Cardiac fibroblast (primary cell): ENCODE measurements at places on chromosomes 13 and 19.

DNA sequence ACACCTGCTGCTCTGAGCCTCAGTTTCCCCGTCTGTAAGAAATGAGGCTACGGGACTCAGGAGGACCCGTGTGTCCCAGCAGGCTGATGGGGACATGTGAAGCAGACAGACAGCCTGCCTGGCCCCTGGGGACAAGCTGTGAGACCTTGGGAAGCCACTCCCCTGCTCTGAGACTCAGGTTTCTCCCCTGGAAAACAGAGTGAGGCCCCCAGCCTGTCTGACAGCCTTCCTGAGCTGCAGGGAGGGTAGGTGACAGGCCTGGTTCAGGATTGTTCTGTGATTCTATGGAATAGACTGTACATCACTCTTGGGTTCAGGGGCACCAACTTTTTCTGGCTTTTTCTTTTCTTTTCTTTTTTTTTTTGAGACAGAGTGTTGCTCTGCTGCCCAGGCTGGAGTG, 2.9 kb upstream of the NTF4 start:
- no peak for DNase-seq

GRCh38 chr13:114110091-114110829, 22.2 kb downstream of the RASA3 start:
- DNase-seq, result no peak

DNA sequence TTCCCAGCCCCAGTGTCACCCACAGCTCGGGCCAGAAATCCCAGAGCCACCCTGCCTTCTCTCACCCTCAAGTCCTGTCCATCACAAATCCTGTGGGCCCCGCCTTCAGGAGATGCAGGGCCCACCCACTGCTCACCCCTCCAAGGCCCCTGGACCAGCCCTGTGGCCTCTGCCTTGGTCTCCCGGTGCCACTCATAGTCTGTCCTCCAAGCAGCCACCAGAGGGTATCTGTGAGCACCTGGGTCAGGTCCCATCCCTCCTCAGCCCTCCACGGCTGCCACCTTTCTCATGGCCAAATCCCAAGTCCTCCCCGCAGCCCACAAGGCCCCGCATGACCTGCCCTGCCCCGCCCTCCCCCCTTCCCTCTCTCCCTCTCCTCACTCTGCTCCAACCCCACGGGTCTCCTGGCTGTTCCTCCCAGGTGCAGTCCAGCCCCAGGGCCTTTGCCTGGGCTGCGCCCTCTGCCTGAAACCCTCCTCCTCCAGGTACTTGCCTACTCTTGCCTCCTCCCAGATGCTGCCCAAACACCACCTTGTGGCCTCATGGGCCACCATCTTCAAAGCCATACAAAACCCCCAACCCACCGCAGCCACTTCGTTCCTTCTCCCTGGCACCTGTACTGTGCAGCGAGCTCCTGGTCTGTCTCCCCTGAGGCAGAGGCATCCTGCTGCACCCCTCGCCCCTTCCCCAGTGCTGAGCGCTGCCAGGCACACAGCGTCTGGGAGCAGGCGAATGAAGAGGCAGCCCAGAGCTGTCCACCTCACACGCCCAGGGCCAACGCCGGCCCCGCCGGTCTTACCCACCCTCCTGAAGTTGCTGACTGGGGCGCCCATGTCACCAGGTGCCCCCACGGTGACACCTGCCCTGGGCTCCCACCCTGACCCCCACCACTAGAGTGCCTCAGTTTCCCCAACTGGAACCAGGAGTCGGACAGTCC, 13.2 kb upstream of the UQCR11 start:
- DNase-seq, result peak; percentile 21

- DNase-seq, result no peak
These were observed 9.6 kb downstream of the KHSRP start for GRCh38 chr19:6414793-6415590.

GRCh38 chr13:20729633-20730585, 26.4 kb downstream of the IL17D start:
- DNase-seq, result no peak

- peak; percentile 81 for DNase-seq
These were observed 48.0 kb downstream of the COMP start for GRCh38 chr19:18742838-18743783.

- peak; percentile 93 for DNase-seq
These were observed 28.1 kb downstream of the GPX4 start for GRCh38 chr19:1131718-1132551.

GRCh38 chr19:34325181-34325580, 39.8 kb upstream of the GPI start:
- no peak for DNase-seq

GRCh38 chr13:73738626-73739025, 395.6 kb downstream of the KLF12 start:
- no peak for DNase-seq

GRCh38 chr19:30361721-30362120, 10.5 kb upstream of the ZNF536 start:
- no peak for DNase-seq

- no peak for DNase-seq
These were observed 1479.2 kb downstream of the SLITRK5 start for GRCh38 chr13:89150362-89150761.

DNA sequence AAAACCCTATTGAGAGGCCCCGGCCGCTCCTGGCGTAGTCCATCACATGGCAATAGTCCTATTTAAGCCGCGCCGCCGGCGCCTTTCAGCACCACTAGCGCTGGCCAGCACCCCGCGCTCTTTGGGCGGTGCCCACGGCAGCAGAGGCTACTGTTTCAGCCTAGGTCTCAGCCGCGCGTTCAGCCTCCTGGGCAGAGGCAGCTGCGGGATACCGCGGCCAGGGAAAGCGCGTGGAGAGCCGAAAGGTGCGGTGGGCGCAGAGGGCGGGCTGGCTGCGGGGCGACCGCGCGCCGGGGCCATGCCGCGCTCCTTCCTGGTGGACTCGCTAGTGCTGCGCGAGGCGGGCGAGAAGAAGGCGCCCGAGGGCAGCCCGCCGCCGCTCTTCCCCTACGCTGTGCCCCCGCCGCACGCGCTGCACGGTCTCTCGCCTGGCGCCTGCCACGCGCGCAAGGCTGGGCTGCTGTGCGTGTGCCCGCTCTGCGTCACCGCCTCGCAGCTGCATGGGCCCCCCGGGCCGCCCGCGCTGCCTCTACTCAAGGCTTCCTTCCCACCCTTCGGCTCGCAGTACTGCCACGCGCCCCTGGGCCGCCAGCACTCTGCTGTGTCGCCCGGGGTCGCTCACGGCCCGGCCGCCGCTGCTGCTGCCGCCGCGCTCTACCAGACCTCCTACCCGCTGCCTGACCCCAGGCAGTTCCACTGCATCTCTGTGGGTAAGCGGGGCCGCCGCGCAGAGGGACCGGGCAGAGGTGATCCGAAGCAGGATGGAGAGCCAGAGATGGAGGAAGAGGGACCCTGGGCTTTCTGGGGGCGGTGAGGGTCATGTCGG, at the start of gene GSX1:
Gene GSX1, plus strand, starts transcription at position 91 of the 826 bp plus-strand sequence. Its CDS starts 208 bp downstream, at position 299.
- peak; percentile 77 for DNase-seq

- peak; percentile 56 for DNase-seq
These were observed 9.0 kb upstream of the JUND start for GRCh38 chr19:18290302-18291018.

GRCh38 chr13:80097561-80097960, 243.4 kb downstream of the SPRY2 start:
- no peak for DNase-seq

GRCh38 chr13:67075239-67075638, 154.9 kb downstream of the PCDH9 start:
- DNase-seq, result peak; percentile 71

- DNase-seq, result no peak
These were observed 41.9 kb downstream of the INSR start for GRCh38 chr19:7252364-7252763.

GRCh38 chr13:113850722-113851479, 13.0 kb downstream of the GAS6 start:
- DNase-seq, result no peak

DNA sequence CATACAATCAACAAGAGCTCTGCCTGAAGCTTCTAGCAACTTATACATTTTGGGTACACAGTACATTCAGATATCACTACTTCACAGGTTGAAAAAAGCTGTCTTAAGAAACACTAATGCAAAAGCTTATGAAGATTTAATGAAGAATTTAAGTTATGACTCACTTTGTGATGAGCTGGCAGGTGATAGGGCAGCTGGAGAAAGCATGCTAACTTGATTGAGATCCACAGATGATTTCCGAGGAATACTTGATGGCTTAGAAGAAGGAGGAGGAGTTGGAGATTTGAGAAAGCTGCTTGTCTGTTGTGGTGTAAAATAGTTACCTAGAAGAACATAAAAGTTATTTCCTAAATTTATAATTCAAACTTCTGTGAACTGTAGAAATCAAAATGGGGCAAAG, 23.3 kb downstream of the EXOSC8 start:
- no peak for DNase-seq

GRCh38 chr13:59963383-59963782, 200.3 kb downstream of the DIAPH3 start:
- no peak for DNase-seq

DNA sequence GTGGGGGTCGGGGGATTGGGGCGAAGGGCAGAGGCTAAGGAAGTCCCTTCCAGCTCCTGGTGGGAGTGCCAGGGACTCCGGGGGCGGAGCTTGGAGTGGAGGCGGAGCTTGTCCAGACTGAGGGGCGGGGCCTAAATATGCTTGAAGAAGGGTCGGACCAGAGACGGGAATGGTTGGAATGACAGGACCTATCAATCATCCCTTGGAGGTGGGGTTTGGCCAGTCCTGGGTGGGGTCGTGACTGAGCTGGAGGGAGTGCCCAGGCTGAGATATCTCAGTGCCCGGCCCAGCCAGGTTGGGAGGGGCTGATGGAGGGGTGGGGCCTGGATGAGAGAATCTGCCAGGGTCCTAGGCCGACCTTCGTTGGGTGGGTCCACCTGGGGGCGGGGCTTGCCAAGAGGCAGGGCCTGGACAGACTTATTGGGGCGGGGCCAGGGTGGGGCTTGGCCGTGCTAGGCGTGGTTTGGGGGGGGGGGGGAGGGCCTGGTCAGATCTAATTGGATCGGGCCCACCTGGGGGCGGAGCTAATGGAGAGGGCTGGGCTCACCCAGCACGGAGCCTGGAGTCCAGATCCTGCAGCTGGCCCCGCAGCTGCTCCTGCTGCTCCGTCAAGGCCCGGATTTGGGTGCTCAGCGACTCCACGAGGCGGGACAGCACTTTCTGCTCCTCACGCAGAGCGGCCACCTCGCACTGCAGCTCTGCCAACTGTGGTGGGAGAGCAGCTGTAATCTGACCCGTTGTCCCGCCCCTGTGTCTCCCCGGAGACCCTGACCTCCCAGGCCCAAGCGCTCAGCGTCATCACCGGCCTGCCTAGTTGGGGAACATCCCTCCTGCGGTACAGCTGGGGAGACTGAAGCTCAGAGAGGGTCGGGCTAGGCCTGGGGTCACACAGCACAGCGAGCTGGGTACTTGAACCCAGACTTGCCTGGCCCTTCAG, 2.6 kb upstream of the WIZ start:
- DNase-seq, result peak; percentile 88

- DNase-seq, result no peak
These were observed 524.7 kb upstream of the HTR2A start for GRCh38 chr13:47421525-47421924.

DNA sequence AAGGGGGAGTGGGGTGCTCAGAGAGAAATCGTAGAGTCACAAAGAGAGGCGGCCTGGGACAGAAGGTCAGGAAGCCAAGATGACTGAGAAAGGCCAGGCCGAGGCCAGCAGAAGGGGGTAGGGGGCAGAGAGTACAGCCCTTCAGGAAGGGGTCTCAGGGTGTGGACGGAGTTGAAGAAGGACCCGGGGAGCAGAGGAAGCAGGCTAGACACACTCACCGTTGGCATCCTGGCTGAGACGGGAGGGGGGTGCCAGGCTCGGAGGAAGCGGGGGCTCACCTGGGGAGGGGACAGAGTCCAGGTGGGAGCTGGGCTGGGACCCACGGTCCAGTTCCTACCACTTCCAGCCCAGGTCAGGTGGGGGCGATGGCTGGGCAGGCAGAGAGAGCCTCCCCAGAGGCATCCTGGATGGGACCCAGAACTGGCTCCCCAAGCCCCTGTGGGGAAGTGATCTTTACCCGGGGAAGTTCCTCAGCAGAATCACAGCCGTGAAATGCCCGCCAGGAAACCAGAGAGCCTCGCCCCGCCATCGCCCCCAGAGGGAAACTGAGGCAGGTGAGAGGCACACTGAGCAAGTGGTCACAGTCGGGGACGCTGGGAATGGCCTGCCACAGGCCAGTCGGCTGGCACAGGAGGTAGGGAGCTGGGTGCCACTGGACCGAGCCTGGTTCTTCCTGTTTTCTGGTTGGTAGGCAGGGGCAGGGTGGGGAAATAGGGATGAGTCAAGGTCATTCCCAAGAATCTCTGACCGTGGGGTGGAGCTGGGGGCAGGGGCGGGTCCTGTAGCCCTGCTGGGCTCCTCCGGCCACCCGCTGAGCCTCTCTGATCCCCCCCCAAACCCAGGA, 1.4 kb downstream of the MATK start:
- no peak for DNase-seq

DNA sequence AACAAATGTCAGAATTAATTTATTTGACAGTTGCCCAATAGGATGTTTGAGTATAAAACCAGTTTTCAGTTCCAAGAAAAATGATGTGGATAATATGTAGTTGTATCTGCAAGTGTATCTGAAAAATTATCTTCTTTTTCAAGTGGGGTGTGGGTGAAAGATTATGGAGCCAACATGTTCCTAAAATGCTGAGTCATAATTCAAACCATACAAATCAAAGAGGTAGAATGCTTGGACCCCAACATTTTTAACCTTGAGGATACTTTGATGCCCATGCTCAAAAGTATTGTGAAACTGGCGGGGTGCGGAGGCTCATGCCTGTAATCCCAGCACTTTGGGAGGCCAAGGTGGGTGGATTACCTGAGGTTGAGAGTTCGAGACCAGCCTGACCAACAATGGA, 54.0 kb upstream of the ZNF724 start:
- no peak for DNase-seq

GRCh38 chr19:1042689-1043511, 3.0 kb downstream of the ABCA7 start:
- DNase-seq, result no peak

DNA sequence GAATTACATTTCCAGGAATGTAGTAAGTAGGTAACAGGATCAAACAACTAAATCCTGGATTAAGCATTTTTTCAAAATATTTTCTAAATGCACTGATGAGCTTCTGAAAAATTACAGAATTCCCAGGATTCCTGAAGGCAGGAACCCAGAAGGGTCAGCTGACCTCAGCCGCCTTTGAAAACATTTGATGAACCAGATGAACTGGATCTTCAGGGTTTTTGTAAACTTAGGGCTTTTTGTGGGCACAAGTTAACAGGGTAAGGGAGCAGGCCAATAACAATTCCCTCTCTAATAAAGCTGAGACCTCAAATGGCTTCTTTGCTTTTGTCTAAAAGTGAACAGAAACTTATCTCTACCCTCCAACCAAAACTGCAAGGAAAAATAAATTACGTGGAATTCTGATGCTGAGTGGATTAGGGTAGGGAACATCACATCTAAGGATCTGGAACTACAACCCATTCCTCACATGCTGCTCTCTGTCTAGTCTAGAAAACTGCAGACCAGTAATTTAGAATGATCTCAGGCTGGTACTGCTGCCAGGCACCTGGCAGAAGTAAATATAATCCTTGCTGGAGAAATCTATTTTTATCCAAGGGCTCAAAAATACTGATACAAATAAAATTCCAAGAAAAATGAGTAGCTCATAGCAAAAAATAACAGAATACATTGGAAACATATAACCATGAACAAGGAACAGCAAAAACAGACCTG, 48.2 kb upstream of the N4BP2L1 start:
- DNase-seq, result no peak

- DNase-seq, result no peak
These were observed 1.9 kb upstream of the EDDM13 start for GRCh38 chr19:56270676-56271075.
